ENCODE measurements at places on chromosomes 2 and 18.
A peak's percentile ranks its signal among the peaks of the same experiment; 100 is the strongest.

DNA sequence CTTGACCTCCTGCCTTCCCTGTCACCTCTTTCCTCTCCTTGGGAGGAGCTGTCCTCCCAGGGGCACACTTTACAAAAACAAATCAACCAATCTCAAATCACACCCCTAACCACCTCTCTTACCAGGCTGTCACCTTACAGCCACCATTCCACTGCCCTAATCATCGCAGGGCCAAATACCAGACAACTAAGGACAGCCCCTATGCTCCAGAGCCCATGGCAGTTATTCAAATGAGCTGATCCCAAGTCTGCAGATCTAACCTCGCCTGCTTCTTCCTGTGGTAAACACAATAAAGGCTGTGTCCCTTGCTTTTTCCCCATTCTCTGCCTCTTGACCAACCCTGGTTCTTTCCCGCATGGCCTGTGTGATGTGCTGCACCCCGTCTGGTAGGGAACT, 154.2 kb upstream of the CNTNAP5 start:
- no peak for DNase-seq

DNA sequence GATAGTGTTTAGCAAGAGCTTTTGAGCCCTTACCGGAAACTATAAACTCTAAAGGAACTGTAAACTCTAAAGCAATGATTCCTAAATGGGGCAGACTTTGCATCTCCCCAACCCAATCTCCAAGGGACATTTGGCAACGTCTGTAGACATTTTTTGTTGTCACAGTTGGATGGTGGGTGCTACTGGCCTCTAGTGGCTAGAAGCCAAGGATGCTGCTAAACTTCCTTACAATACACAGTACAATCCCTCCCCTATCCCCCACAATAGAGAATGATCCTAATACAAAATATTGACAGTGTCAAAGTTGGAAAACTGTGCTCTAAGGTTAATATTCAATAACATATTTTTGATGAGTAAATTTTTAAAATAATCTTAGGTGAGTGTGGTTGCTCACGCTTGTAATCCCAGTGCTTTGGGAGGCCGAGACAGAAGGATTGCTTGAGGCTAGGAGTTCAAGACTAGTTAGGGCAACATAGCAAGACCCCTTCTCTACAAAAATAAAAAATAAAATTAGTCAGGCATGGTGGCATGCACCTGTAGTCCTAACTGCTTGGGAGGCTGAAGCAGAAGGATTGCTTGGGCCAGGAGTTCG, 66.7 kb downstream of the PTPN4 start:
- no peak for DNase-seq

- no peak for DNase-seq
Measured at GRCh38 chr18:59485382-59485781, 126.3 kb upstream of the LMAN1 start.

GRCh38 chr2:26706616-26707473, 14.3 kb downstream of the KCNK3 start:
- DNase-seq: no peak

DNA sequence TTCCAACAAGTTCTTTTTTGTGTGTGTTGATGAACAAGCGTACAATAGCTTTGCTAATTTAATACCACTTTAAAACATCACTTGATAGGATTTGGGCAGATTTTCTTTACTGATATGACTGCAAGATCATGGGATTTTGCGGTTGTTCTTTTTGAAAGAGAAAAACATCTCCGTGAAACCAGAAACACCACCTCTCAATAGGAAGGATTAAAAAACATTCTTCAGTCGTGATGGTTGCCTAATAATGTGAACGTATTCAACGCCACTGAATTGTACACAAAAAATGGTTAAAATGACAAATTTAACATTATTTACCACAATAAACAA, 19.3 kb downstream of the RBMS1 start:
- DNase-seq: no peak

DNA sequence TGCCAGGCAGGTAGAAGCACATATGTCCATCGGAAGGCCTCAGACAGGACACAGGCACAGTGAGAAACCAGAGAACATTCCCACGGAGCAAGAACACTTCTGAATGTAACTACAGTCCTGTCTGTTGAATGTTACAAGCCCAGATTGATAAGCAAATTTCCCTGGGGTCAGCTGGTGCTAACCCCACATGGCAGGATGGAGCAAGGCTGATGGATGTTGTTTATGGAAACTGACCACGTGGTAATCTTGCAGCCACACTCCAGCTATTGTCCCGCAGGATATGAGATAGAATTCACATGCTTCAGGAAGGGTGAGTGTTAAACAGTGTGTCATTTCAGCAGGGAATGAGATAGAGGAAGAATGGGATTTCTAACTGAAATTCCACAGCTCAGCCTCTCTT, 138.8 kb upstream of the COPS8 start:
- no peak for DNase-seq

GRCh38 chr2:166901336-166901735, 13.1 kb downstream of the XIRP2 start:
- no peak for DNase-seq

GRCh38 chr2:128490881-128491691, 172.4 kb upstream of the HS6ST1 start:
- DNase-seq: no peak

DNA sequence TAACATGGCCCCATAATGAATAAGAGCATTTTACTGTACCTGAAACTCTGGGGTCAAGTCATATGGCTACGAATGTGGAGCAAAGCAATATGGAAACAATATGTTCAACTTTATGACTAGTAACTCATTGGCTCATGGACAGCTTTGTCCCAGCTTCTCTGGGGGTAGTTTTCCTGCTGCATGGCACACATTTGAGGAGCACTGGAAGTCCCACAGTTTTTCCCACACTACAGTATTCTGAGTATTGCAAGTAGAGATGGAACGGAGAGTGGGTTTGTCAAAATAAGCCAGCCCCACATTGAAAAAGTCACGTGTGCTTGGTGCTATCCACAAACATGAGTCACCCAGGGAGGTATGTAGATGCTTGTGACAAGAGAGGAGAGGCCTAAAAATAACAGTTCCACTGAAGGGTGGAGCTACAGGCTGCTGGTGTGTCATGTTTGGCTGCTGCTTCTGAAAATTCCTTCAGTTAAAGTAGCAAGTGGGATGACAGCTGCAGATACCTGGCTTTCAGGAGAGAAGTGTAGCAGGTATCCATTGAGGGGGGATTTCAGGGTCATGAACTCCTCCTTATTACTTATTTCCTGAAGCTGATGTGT, 48.2 kb upstream of the CTAGE1 start:
- peak; percentile 13 for DNase-seq

- DNase-seq: no peak
Measured at GRCh38 chr2:2800697-2801096, 469.6 kb upstream of the MYT1L start.

GRCh38 chr18:79197531-79197930, 128.3 kb downstream of the ATP9B start:
- no peak for DNase-seq

DNA sequence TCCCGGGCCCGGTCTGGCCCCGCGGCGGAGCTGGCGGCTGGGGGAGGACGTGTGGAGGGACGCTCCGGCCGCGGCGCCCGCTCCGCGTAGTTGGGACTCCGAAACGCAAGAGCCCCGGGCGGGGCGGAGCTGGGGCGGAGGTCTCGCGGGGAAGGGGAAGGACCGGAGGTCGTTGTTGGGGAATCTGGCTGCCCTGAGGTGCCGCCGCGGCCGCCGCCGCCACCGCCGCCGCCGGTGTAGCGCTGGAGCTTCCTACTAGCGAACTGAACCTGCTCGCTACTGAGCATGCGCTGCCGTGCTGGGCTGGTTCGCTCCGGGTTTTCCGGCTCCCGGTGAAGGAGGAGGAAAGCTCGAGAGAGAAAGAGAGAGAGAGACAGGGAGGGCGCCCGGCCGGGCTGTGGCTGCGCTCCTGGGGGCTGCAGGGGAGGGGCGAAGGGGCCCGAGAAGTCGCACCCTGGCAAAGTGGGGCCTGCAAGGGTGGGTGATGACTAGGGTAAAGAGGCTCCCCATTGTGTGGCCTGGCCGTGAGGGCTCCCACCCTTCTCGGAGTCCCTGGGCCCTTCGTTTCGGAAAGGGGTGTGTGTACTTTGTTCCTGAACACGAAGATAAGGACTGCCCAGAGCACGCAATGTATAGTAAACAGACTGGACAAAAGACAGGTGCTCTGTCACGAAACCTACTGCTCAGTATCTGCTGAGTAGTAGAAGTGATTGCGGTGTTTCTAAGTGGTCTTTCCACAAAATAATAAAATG, at the start of gene SOS1:
Gene SOS1, minus strand, starts transcription at position 281 of the 752 bp plus-strand sequence. CDS start 629 bp downstream, outside the sequence.
- DNase-seq: peak; percentile 81

- DNase-seq: no peak
Measured at GRCh38 chr2:117481608-117482007, 332.9 kb upstream of the DDX18 start.

DNA sequence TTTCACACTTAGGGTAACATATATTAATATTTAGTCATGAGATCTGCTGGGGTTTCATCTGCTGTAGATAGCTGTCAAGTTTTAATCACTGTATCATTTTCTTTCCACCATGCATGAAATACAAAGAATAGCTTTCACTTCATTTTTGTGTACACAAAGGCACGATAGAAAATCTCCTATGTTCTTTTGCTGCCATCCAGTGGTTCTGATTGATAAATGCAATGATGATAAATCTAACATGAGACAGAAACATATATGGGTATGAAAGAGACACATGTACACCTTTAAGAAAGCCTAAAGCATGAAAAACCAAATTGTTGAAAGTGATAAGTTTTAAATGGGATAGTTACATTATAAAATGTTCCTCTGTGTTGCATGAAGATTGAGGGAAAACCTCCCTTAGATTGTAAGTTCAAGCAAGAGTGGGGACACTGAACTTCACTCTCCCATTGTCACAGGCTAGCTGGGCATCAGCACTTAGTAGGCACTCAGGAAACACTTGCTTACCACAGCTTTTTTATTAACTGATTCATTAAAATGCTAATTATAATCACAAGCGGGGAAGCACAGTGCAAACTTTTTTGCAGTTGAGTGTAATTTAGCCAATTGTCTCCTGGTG, 31.2 kb downstream of the C1D start:
- no peak for DNase-seq

DNA sequence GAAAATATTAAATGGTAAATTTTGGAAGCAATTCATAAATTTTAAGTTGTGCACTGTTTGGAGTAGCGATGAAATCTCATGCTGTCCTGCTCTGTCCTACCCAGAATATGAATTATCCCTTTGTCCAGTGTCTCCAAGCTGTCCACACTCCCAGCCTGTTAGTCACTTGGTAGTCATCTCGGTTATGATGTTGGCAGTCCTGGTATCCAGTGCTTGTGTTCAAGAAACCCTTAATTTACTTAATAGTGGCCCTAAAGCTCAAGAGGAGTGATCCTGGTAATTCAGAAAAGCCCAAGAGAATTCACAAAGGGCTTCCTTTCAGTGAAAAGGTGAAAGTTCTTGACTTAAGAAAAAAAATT, 71.8 kb upstream of the STAM2 start:
- no peak for DNase-seq

GRCh38 chr2:100909534-100910081, 89.7 kb downstream of the NPAS2 start:
- no peak for DNase-seq

GRCh38 chr18:27879540-27879939, 297.4 kb downstream of the CDH2 start:
- no peak for DNase-seq

GRCh38 chr2:196839574-196839973, 30.4 kb upstream of the C2orf66 start:
- DNase-seq: no peak

DNA sequence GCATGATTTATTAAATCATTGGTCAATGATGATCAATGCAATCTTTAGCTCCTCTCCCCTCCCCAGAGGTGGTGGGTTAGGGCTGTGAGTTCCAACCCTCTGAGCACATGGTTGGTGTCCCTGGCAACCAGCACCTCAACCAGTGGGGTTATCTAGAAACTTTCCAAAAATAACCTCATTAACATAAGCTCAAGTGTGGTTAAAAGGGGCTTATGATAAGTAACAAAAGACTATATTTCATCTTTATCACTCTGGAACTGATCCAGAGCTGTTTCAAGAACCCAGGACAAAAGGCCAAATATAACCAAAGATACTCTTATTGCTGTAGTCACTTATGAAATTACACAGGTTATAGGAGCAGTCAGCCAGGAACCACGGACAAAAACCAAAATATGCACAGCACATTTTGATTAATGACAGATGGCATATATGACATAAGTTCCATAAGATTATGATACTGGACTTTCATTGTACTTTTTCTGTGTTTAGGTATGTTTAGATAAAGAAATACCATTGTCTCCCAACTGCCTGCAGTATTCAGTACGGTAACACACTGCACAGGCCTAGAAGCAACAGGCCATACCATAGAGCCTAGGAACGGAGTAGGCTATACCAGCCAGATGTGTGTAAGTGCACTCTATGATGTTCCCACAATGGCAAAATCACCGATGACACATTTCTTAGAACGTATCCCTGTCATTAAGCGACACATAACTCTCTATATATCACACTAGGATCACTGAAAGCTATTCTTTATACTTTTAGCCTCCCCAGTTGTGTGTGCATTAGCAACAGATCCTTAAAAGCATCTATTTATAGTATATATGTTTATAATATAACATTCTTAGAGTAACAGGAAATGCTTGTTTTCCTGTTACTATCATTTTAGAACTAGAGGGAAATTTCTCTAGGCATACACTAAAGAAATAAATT, 31.9 kb downstream of the KIDINS220 start:
- no peak for DNase-seq

- no peak for DNase-seq
Measured at GRCh38 chr2:120318626-120319025, 27.3 kb upstream of the INHBB start.

DNA sequence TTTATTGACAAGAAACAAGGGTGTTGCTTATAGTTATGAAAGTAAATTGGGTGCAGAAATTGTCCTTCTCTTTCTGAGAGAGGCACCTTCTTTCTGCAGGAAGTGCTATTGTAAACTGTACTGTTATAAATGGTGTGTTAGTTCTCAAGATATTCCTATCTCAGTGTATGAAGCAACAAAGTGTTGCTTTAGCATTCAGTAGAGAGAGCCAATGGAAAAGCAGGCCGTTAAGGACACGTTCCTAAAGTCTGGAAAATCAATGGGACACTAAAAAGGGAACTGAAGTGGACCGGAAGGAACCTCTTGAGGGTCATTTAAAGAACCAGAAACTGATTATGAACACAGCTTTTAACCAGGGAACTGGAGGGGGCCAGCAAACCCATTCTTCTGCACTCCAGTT, 510.0 kb upstream of the ZEB2 start:
- no peak for DNase-seq

DNA sequence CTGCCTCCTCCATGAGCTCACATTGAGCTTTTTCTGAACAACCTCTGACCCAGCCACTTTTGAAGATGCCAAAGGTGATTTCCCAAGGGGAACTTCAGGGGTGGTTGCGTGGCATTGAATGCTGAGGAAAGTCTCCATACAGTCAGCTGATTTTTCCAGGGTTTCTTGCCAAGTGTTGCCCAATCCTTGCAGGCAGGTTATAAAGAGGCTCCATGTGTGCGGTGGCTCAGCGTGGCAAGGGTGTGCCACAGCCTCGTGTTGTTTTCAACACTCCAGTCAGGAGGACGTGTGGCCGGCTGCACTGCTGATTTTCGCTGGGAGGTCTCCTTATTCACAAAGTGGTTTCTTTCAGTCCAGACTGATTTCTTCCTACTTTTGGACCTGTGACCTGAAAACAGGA, 81.4 kb upstream of the GATA6 start:
- DNase-seq: no peak

GRCh38 chr2:60422826-60423483, 130.5 kb downstream of the BCL11A start:
- DNase-seq: no peak

All from stimulated activated CD8-positive, alpha-beta memory T cell treated with anti-CD3 and anti-CD28 coated beads, Interleukin-15, amount 100 ng/mL, for 4 hours (primary cell).